K562 (cell line): ENCODE measurements at places on chromosomes 1 and 21.

DNA sequence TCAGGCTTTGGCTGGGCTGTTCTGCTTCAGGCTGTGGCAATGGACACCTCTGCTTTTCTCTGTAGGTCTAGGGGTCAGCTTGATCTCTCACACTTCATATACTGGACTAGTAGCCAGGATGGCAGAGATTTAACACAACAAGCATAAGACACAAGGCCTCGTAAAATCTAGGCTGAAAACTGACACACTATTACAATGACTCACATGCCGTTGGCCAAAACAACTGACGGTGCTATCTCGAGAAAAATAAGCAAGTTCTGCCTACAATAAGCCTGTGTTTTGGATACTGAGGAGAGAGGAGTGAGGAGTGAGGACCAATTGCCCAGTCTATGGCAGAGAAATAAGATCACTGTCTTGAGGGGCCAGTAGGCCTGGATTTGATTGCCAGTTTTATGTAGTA lies 840.7 kb upstream of the ADAMTS5 start:
- DNase-seq = no peak

DNA sequence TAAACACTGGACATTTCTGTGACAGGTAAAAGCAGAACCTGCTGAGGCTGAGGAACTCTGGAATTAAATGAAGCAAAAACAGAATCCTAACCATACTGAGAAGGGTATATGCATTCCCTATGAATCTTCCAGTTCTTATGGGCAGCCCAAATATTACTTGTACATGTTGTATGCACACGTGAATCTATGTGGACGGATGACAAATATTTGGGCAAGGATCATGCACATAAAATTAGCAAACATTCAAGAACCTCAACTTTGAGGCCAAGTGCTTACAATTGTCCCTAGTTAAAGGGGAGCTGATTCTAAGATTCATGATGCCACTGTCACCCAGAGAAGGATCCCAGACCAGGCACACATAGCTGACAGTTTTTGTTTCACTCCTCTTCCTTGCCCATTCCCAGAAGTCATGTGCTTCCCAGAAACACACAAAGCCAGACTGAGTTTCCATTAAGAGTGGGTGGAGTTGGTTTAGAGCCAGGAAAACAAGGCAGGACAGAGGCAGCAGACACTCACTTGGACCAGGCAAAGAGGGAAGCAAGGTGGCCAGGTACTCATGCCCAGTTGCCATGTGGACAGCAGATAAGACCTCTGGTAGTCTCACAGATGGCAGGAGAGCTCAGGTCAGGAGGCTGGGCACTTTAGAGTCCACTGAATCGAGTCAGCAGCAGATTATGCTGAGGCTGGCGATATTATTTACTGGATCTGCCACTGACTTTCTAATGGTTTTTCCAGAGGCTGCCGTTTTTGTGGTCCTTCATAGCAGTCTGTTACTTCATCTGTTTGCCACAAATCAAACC lies 25.6 kb downstream of the AK2 start:
- DNase-seq = no peak

DNA sequence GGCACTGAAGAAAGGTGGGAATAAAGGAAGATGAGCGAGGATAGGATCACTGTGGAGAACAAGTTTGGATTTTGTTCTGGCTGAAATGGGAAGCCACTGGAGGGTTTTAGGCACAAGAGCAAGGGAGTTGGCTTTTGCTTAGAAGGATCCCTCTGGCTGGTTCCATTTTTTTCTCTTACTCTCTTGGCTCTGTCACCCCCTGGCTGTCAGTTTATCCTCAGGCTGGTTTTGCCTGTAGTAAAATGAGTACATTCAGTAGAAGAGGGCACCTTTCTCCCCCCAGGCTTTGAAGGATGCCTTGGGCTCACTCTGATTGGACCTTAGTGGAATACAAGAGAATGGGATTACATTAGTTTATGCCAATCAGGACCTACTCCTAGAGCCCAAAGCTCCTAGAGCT lies 17.1 kb downstream of the CACHD1 start:
- DNase-seq = no peak

DNA sequence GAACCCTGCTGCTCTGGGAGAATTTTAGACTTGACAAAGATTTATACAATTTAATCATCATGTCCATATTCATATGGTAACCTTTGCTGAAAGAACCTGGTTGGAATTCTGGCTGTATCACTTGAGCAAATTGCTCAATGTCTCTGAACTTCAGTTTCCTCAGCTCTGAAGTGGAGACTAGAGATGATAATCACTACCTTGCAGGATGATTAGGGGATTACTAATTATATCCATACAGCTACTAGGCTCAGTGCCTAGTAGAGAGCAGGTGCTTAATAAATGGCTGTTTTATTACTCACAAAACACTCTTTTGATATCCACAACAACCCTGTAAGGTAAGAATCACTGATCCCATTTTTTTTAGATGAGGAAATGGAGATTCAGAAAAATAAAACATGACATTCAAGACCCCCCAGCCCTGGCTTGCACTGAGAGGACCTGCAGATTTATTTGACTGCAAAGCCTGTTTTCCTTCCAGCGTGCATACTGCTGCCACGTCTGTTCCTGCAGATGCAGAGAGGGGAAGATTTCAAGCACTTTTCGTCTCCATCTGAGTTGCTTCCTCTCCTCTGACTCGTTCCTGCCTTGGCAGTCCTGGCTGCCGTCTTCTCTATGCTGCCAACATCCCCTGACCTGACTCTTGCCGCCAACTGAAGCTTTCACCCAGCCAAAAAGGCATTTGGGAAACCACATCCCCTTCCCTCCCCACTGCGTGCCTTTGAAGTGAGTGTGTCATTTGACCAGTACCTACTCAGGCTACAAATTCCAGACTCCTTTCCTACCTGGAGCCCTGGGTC lies 203.0 kb downstream of the PLPP3 start:
- no peak for DNase-seq

GRCh38 chr1:214808845-214809460 lies 206.0 kb downstream of the CENPF start:
- DNase-seq = no peak
